ENCODE measurements at places on chromosomes 4 and X.
A peak's percentile ranks its signal among the peaks of the same experiment; 100 is the strongest.

DNA sequence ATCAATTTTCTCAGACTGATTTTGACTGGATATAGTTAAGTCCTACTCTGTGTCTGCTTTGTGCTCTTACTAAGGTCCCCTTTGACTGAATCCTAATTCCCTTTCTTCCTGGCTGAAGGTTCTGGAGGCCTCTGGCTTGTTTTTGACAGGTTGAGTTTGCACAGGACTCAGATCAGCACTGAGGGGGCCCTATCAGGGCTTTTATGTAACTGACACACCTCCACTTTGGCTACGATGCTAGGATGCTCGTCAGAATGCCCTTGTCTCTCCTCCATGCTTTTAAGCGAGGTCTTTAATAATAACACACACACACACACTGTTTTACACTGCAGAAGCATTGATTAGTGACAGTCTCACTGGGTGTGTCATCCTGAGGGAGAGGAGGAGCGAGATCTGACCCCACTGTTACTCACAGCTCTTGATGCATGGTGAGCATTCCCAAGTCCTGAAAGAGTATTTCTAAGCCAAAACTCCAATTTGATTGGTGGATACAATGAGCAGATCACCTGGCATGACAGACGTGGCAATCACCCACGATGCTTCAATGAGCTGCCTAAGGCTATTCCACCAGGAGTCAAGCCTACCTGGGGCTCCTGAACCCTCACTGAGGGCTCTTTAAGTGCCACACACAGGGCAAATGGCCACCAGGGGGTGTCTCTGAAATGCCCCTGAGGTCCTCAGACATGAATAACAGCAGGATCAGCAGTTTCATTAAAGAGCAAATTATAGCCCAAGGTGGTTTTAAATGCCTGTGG is 130.4 kb upstream of the CPEB2 start:
- no peak for DNase-seq

DNA sequence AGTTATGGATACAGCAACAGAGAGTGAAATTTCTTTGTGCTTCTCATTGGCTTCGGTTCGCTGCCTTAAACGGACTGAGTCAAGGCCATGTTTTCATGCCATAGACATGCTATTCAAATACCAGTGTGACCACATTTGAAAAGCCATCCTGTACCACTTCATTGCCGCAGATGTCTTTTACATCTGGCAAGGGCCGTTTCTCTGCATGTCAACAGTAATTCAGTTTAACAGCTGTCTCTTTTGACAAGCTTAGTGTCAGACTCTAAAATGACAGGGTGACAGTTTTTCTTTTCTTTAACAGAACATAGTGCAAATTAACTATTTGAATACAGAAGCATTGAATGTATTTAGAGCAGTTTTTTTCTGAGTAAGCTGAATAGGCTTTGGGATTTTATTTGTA is 362.2 kb upstream of the POU3F4 start:
- DNase-seq, result peak; percentile 15

DNA sequence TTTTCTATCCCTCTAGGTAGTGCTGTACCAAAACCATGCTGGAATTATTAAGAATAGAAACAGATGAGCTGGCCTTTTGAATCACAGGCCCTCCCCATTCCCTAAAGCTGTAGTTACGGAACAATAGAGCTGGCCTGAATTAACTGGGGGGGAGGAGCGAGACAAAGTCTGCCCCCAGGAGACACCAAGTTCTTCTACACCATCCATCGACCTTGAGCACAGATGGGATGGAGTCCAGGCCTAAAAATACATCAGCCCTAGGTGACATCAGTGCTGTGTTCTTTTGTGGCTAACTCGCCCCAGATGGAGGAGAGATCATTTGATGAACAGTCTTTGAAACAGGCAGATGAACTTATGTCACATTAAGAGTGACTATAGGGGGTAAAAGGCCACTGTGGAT is 49.6 kb downstream of the LHFPL1 start:
- no peak for DNase-seq

GRCh38 chr4:159104694-159105414 is 2.0 kb downstream of the RAPGEF2 start:
- DNase-seq, result peak; percentile 65

DNA sequence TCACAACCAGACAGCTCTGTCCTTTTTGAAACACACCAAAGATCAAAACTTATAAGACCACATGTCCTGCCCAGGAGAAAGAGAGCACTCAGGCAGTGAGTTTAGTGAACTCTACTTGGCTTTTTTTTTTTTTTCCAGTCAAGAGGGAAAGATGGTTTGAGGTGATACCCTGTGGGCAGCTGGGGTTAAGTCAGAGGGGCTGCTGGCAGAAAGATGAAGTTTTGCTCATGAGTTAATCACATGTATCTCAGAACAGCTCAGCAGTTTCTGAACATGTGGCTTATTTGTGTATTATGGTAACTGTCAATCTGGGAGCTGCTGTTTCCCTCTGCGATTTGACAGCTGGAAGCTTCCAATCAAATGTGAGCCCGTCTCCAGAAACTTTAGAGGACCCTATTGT is 56.4 kb upstream of the MAP3K15 start:
- DNase-seq, result no peak

- DNase-seq, result no peak
Observed at GRCh38 chrX:42143866-42144592, 220.7 kb upstream of the CASK start.

DNA sequence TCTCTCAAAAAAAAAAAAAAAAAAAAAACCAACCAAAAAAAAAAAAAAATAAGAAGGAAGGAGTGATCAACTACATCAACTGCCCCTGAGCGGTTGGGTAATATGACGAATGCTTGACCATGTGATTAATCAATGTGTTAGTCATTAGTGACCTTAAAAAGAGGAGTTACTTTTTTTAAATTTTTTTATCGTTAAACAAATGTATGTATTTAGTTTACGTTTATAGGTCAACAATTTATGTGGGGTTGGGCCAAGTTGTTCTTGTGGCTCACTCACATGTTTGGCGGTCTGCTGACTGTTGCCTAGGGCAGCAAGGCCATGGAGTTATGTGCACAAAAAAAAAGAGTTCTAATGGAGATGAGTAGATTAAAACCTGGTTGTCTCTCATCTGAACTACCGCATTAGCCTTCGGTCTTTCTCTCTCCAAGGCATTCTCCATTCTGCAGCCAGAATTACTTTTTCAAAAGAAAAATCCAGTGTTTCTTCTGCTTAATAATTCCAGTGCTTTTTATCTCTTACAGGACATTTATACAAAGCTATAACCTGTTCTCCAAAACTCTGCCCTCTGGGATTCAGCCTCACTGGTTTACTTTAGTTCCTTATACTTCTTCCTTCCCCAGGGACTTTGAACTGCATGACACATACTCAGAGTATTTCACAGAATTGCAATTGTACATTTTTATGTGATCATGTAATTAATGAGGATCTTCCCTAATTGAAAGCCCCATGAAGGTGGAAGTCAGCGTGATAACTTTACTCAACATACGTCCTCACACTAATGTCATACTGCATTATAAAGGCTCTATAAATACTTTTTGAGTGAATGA is 505.5 kb downstream of the ANKRD50 start:
- no peak for DNase-seq

- peak; percentile 76 for DNase-seq
Observed at GRCh38 chr4:48979914-48980579, 6.0 kb upstream of the CWH43 start.

DNA sequence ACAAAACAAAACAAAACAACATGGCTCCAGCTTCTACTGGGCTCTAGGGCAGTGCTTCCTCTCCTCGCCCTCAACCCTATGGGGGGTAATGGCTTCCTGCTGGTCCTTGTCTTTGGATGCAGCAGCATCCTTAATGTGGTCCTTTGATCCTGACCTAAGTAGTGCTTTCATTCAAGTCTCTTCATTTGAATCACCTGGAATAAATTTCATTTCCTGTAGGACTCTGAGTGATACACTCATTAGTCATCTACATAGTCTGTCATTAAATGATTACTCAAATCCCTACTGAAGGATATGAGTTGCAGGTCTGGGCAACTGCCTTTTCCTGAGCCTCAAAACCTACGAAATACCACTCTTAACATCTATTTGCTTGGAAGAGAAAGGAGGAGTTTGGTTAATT is 54.5 kb downstream of the RHOH start:
- DNase-seq, result no peak

Measured in NCI-H526 (cell line).